ENCODE measurements at places on chromosomes 11 and 22.

DNA sequence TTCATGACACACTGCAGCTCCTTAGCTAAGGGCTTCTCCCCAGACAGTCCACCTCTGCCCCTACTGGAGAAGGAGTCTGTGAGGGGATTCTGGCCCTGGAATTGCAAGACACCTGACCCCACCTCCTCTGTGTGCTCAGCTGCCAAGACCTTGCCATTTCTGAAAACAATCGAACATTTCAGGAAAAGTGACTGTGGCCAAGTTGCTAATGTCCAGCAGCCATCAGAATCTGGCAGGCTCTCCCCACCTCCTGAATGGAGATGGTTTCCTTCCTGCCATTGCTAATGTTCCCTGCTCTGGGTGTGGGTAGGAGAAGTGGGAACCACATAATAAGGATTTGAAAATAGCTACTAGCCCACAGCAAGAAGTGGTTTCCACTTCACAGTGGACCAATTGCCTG is 127.2 kb upstream of the ALX4 start:
- DNase-seq: no peak

DNA sequence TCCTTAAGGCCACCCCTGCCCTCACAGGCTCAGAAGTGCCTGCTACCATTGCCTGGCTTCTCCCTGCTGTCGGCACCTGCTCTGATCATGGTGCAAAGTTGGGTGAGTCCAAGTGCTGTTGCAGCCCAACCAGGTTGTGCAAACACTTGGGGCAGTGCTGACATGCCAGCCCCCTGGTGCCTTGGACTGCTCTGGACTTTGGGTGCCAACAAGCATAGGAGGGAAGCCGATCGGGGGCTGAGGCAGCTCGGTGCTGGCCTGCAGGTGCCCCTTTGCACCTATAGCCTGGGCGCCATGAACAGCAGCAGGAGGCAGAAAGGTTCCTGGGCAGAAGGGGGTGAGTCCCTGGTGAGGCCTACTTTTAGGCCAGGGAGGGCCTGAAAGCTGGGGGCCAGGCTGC is 113.0 kb downstream of the ARHGAP20 start:
- no peak for DNase-seq

DNA sequence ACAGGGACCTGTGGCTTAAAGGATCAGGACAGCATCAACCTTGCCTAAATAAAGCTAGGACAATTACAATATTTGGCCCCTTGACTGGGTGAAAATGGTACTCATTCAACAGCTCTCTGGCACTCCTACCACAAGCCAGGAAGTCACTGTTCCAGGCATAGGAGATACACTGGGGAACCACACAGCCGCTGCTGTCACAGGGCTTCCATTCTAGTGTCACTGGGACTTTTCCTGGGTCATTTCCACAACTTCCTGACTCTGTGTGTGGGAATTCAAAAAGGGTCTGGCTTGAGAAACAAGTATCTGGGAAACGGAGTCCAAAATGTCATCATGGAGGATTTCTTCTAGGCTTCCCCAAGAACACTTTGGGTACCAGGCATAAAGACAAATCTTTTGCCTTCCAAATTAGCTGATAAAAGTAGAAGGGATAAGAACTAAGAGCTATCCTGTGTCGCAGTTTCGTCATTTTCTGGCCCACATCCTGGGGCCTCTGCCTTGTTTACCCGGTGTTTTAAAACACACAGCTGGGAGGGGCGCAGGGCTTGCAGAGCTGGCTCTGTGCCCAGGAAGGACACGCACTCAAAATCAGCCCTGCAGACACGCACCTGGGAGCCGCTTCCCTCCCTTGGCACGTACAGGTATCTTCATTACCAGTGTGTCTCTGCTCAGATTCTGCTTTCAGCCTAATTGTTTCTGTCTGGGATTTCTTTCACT is 38.0 kb downstream of the TMEM45B start:
- no peak for DNase-seq

DNA sequence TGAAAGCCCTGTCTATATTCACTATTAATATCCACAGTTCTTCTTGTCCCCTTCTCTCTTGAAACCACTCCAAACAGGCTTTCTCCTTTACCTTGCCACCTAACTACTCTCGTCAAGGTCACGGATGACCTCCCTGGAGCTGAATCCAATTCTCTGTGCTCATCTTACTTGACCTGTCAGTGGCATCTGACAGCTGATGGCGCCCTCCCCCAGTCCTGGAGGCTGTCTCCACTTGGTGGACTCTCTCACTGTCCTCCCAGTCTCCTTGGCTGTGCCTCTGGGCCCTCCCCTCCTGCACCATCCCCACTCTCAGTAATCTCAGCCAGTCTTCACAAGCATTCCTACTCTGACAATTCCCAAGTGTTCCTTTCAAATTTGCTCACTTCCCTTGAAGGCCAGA is 8.7 kb downstream of the TNKS1BP1 start:
- DNase-seq: no peak

DNA sequence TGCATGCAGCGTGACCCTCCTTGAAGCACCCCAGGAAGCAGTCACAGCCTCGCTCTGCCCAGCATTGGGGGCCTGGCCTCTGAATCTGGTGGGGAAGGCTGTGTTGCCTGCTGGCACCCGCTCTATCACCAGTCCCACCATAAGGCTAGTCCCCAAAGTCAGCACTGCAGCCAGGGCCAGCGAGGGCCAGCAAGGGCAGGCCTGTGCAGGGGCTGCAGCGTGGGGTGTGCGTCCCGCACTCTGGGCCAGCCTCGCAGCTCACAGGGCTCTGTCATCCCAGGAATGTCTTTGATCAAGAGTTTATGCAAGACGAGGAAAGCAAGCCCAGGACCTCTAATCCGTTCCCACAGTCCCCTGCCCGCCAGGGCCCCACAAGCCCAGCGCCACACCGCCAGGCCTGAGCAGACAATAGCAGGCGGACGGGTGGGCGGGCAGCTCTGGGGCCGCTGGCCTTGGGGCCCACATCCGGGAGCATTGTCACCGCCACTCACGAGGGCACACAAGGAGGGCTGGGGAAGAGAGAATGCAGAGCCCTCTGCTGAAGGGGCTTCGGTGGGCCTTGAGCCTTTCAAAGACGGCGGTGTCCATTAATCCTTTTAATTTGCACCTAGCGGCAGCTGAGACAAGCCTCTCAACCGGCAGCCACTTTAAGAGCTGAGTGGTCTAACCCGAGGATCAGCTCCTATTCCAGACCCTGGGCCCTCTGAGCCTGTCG is 17.1 kb downstream of the LTO1 start:
- no peak for DNase-seq

- DNase-seq: no peak
Measured at GRCh38 chr11:34344768-34345539, 12.9 kb downstream of the ABTB2 start.

- DNase-seq: peak; percentile 46
Measured at GRCh38 chr11:118634431-118635236, 27.2 kb downstream of the PHLDB1 start.

DNA sequence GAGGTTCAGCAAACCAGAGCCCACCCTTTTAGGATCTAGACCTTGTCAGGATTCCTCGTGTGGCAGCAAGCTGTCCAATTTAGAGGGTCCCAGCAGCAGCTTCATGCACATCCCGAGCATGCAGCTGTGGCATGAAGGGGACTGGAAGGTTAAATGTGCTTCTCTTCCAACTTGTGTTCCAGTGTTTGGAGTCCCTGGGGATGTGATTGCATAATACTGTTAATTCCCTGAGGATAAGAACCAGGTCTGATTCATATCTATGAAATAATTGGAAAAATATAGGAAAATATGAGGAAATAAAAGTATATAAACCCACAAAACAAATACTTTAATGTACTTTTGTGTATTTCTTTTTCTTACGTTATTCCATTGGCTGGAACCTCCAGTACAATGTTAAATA is 130.5 kb downstream of the MORC2 start:
- DNase-seq: no peak

- DNase-seq: no peak
Measured at GRCh38 chr11:131663405-131664200, 293.2 kb downstream of the NTM start.

- DNase-seq: no peak
Measured at GRCh38 chr11:70935006-70935768, 317.2 kb downstream of the SHANK2 start.

- no peak for DNase-seq
Measured at GRCh38 chr11:69636512-69637197, 4.3 kb upstream of the CCND1 start.

Measured in erythroblast (primary cell).